Stimulated activated CD8-positive, alpha-beta memory T cell treated with anti-CD3 and anti-CD28 coated beads, Interleukin-7, amount 100 ng/mL, for 48 hours (primary cell): ENCODE measurements at places on chromosomes 5 and 9.

GRCh38 chr9:135226369-135227050, 139.0 kb downstream of the OLFM1 start:
- DNase-seq, result no peak

DNA sequence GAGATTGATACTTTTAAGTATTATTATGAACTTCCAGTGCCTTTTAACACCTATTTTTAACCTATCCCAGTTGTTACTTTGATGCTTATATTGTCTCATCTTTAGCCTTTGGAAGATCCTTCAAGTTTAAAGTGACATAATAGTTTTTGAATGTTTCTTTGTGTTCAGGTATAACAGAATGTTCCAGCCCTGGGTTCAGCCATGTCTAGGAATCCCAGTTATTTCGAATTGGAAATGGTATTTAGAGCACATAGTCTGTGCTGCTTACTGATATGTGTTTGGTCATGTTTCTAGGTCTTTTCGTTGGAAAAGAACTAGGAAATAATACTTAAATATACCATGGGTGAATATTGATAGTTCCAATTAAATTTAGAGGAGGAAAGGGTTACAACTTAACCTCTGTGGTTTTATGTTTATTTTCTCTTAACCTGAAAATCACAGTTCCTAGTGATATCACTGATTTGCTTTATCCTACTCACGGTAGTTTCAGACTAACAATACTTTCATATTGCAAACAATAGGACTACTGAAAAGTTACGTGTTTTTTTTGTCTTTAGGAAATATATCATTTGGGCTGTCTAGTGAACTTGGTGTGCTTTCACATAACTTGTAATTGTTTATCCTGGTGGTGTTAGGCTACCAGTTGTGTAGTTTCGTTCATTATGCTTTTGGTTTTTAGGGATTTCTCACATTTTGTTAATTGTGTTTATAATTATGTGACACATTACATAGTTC, 37.8 kb downstream of the UHRF2 start:
- DNase-seq, result no peak

- DNase-seq, result no peak
Measured at GRCh38 chr9:33123407-33124031, 43.6 kb downstream of the B4GALT1 start.

DNA sequence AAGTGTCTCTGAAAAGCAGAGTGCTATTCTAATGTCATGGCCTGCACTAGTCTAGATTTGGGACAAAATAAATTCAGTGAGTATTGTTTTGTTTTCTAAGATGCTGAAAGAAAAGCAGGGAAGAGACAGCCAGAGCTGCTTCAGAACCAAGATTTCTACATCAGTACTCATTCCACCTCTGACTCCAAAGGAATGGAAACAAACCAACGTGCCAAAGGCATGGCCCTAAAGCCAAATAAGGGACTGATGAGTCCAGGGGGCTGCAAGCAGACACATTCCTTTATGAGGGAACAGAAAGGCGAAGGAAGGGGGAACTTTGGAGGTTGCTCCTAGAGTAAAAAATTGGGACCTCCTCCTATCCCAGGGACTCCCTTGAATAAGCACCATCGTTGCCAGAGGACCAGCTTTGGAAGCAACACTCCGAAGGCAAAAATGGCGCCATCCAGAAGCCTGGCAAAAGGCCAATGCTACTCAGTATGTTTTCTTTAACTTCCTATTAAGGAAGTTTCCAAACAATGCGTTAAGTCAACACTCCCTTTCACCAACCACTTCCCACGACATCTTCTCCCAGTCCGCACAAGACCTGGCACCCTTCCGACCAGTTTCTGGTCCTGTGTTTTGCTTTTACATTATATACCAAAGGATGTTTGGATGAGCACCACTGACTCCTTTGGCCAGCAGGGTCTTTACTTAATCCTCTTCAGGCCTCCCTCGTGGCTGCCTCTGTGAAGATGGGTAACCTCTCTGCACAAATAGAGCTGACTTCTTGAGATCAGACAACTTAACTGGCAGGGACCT, 31.6 kb downstream of the ADAM19 start:
- DNase-seq, result no peak

DNA sequence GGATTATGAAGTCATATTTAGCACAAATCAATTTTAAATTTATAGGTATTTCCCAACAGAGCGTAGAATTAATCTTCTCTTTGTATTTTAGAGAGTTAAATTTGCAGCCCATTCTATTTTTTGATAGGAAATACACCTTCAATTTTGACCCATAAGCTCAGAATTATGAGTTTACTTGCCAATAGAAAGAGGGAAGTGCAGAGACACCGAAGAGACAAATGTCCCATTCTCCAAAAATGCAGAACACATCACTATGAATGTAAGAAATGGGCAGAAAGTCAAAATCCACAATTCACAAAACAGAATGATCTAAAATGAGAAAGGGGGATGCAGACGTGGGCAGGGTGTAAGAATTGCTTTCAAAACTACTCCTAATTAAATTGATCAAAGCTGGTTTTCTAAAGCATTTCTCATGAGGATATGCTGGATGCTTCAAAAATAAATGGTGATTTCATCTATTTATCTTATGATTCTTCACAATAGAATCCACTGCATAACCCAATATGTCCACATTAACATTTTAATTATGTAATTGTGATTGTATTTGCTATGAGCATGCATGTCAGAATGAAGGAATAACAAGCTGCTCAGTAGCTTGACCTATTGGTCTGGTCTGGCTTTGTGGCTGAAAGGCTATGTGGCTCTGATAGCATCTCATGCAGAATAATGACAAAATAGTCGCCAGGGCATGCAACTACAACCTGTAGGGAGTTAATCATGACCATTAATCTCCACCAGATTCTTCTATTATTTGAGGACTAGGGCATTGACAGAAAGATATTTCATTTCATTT, 550.1 kb upstream of the CDH18 start:
- no peak for DNase-seq

- no peak for DNase-seq
Measured at GRCh38 chr9:93588641-93589609, 12.5 kb downstream of the PHF2 start.

- DNase-seq, result no peak
Measured at GRCh38 chr5:75571547-75571946, 39.7 kb upstream of the ANKDD1B start.

- DNase-seq, result no peak
Measured at GRCh38 chr9:87259543-87260518, 237.8 kb upstream of the DAPK1 start.

- no peak for DNase-seq
Measured at GRCh38 chr5:156515121-156515520, 188.2 kb downstream of the SGCD start.
